ENCODE measurements at places on chromosomes 3 and 15.
A peak's percentile ranks its signal among the peaks of the same experiment; 100 is the strongest.

- no peak for DNase-seq
Measured at GRCh38 chr3:53049987-53050386, 4.1 kb upstream of the SFMBT1 start.

- DNase-seq, result peak; percentile 51
Measured at GRCh38 chr3:188706176-188706575, 465.6 kb upstream of the TPRG1 start.

- DNase-seq, result no peak
Measured at GRCh38 chr3:25397150-25397549, 30.9 kb upstream of the RARB start.

- DNase-seq, result no peak
Measured at GRCh38 chr3:49277383-49277775, 347 bp upstream of the C3orf62 start.

- no peak for DNase-seq
Measured at GRCh38 chr3:94009608-94010007, 18.8 kb downstream of the STX19 start.

DNA sequence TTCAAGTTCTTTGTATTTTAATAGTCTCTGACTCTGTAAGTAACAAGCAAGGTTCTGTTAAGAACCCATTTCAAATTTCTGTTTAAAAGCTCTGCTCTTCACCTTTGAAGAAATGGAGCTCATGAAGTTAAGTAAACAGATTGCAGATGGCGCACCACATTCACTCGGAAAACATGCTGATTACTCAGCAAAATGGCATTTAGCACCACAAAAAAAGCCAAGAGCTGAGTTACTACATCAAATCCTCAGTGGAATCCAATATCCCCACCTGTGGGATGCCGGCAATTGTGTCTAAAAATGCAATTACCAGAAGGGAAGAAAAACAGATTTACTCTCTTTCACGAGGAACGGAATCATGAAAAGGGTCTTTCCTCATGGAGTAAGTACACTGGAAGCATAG lies 758.0 kb downstream of the NTRK3 start:
- peak; percentile 87 for DNase-seq

GRCh38 chr3:189394599-189395121 lies 222.9 kb downstream of the TPRG1 start:
- DNase-seq, result no peak
